ENCODE measurements at places on chromosomes 1 and 21.
A peak's percentile ranks its signal among the peaks of the same experiment; 100 is the strongest.

DNA sequence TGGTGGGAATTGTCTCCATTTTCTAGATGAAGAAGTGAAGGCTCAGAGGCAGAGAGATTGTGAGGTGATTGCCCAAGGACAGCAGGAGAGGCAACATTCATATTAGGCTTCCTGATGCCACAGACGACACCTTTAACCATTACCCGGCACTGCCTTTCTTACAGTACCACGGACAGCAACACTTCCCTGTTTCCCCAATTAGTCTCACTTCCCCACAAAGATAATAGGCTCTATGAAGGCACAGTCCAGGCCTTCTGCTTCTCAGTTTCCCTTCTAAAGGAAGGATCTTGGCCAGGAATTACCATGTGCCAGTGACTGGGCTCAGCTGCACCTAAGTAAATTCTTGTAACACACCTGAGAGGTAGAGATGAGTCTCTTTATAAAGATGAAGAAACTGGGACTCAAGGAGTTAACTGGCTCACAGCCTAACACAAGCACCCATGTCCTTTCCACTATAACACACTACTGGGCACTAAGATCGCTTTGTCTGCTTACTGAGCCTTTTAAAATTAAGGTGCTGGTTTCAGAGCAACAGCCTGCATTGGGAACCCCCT is 9.6 kb downstream of the IGSF9 start:
- no peak for DNase-seq

DNA sequence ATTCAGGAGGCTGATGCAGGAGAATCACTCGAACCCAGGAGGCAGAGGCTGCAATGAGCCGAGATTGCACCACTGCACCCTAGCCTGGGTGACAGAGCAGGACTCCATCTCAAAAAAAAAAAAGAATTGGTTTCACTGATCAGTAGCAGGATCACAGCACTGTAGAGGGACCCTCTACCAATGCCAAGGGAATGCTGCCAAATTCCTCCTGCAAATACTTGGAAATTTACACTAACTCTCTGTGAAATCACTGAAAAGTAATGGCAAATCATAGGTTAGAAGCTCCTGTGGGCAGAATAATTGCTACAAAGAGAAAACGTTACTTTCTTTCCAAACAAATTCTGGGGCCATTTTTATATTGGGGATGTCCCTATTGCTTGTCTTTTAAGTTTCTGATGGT is 6.7 kb upstream of the GPR25 start:
- no peak for DNase-seq

GRCh38 chr1:26733982-26734381 is 38.2 kb downstream of the ARID1A start:
- no peak for DNase-seq

GRCh38 chr1:25634066-25634465 is 17.5 kb downstream of the MAN1C1 start:
- no peak for DNase-seq

DNA sequence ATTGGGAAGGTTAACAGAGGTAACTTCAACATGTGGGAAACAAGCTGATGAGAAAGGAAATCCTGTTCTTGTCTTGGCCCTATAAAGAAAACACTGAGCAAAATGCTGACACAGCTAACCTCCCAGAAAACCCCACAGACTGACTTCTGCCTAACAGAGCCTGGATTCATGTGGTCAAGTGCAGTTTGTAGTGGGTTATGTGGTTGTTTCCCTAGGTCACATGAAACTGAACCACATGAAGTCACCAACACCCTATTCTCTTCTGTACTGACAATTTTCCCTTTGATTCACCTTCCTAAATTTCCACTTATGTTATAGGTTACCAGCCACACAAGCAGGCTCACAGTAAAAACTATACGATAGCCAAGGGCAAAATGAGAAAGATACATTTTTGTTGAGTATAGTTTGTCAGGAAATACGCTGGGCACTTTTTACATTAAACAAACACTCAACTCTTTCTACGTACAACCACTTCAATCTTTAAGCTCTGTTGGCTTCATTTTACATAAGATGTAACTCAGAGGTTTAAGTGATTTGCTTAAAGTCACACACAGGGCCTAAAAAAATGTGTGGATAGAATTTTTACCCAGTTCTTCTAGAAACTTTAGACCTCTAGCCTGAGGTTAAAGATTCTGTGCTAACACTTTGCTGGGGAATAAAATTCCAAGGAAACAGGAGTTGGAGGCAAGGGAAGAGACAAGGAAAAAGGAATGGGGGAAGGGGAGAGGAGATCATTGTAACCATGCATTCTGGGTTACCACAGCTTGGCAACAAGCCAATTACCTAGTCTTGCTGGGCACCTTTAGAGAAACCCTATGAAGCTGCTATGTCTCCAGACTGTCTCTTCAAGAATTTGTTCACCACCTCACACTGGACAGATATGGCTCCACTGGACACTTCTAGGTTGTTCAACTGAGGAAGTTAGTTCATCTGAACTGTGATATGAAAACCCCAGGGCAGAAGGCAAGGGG is 601.6 kb upstream of the USP24 start:
- DNase-seq: no peak

- DNase-seq: no peak
Observed at GRCh38 chr1:100575406-100575805, 37.5 kb downstream of the GPR88 start.

- no peak for DNase-seq
Observed at GRCh38 chr1:70628973-70629372, 217.9 kb downstream of the CTH start.

DNA sequence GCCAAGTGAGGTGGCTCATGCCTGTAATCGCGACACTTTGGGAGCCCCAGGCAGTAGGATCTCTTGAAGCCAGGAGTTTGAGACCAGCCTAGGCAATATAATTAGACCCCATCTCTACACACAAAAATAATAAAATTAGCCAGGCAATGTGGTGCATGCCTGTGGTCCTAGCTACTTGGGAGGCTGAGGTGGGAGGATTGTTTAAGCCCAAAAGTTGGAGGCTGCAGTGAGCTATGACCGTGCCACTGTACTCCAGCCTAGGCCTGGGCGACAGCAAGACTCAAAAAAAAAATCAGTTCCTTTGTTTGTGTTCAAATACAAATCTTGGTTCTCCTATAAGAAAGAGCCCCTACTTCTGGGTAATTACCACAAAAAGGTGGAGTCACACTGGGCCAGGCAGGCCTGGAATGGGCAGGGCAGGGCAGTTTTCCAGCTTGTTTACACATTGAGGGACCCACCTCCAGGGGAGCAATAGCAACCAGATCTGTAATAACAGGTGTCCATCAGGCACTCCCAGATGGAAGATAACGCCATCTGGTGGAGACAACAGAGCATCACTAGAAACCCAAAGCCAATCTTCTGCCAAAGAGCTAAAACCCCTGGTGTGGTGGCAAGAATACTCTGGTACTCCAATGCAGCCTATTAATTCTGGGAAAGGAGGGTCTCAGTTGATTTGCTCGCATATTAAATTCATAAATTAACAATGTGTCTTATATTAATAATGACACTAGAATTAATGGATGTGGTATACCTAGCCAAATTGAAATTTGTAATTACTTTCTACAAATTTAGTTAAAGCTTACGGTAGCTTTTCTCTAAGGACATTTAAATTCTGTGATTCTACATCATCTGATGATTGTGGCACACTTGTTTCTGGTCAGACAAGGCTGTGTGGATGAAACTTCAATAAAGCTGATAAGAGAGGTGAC is 13.2 kb downstream of the PPP1R15B start:
- DNase-seq: peak; percentile 39

- no peak for DNase-seq
Observed at GRCh38 chr1:4519954-4520353, 134.5 kb upstream of the AJAP1 start.

DNA sequence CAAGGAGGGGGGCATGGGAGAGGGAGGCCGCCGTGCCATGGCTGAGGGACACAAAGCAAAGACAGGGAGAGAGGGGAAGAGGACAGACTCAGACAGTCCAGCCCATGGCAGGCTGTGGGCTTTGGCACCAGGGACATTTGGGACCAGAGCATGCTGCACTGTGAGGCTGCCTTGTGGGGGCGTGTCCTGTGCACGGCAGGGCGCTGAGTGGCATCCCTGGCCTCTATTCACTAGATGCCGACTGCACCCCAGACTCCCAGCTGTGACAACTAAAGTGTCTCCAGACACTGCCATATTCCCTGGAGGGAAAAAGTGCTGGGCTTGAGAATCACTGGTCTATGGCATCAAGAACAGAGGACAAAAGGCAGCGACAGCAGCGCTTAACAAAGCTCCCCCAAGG is 18.6 kb upstream of the PRDM15 start:
- no peak for DNase-seq

DNA sequence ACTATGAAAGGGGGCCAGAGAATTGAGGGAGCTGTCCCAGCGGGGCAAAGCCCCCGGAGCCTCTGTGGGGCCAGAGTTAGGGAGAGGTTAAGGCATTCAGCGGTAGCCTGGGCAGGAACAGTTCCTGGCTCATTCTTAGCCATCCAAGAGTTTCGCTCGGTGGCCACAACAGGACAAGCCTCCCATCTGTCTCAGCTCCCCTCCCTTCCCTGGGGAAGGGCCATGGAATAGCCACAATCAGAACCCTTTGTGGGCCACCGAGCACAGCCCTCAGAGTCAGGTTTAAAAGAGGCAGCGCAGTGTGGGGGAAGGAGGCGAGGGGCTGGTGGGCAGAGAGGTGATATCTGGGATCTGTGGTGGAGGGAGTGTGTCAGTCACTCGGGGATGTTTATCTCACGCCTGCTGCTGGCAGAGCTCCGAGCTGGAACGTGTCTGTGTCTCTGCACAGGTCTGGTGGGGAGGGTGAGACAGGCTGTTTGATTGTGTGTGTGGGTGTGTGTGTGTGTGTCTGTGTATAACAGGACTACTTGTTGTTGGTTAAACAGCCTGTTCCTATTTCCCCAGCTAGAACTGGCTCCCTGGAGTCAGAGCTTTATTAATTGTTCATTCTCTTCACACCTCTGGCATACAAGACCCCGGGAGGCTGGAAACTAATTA is 49.6 kb upstream of the GOLT1A start:
- peak; percentile 38 for DNase-seq

GRCh38 chr1:47031059-47031458 is 7.6 kb downstream of the CYP4X1 start:
- no peak for DNase-seq

- no peak for DNase-seq
Observed at GRCh38 chr1:106785176-106785575, 271.3 kb upstream of the PRMT6 start.

- no peak for DNase-seq
Observed at GRCh38 chr1:111593403-111594305, 25.9 kb upstream of the RAP1A start.

GRCh38 chr1:227299688-227300087 is 18.6 kb downstream of the CDC42BPA start:
- DNase-seq: no peak

GRCh38 chr1:118785246-118785645 is 202.9 kb downstream of the TBX15 start:
- no peak for DNase-seq

- DNase-seq: peak; percentile 45
Observed at GRCh38 chr21:36854391-36854790, 112.1 kb downstream of the HLCS start.

DNA sequence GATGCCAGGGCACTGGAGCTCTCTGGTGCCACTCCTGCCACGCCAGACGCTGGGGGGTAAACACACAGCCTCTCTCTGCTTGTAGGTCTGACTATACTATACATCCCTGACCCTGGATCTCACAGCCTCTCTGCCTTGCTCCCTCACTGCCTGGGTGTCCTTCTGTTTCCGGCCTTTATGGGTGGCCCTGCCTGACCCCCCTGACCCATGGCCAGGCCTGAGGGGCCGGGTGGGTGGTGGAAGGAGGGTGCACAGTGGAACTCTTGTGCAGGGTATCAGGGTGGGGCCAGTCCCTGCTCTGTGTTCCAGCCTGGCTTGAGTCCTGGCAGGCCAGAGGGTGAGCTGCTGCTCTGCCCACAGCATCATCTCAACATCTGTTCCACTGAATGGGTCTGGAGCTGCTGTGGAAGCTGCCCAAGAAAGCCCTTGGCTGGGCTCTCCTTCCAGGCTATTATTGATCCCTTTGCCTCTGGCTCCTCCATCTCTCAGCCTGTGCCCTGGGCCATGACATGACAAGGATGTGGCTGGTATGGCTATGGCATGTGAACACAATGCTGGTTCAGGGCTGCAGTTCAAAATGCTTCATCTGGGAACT is 17.2 kb upstream of the SYNC start:
- no peak for DNase-seq

- no peak for DNase-seq
Observed at GRCh38 chr1:234529095-234529949, 50.3 kb upstream of the TARBP1 start.

GRCh38 chr1:162918151-162918754 is 57.3 kb upstream of the CCDC190 start:
- DNase-seq: no peak

DNA sequence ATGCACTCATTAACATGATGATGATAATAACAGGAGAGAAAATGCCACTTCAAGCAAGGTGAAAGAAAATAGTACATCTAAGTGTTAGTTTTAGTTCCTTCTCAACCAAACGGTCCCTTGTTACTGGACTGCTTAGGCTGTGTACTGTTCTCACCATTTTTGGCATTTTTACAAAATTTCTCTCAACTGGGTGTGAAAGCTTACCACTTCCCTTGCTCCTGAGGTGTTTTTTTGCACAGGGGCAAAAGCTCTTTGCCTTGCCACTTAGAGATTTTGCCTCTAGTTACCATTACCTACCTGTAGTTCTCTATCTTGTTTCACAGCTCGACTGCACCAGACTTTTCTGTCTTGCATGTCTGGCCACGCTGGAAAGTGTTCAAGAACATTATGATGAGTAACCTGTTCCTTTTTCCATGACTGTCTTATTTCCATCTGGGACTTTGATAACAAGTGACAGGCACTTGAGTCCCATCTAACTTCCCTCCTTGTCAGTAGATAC is 10.7 kb downstream of the NEK7 start:
- no peak for DNase-seq

DNA sequence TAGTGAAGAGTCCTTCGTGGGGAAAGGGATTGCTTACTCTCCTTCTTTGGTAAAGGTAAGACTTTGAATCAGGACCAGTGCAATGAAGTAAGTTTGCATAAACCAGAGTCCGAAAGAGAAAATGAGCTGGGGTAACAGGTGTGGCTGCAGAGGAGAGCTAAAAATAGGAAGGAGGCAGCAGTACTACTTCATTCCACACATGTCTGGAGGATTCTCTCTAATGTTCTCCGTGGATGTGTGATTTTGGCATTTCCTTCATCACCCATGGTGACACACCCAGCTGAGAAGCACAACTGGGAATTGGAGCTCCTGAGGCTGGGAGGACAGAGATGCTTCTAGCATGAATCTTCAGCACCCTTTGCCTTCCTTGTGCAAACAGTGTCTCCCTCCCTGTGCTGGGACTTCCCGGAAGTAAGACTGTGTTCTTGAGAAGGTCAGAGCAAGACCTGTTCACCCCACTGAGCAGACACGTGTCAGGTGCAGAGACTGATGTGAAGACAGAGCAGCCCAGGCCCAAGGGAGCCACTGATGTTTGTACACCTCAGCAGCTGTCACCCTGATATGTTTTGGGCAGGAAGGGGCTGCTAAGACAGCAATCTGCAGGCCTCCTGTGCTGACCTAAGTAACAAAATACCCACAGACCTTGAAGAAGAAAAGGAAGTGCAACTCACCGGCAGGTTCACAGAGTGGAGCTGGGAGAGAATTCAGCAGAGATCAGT is 13.3 kb downstream of the FCRL1 start:
- no peak for DNase-seq
